ENCODE measurements at places on chromosomes 2 and 18.

DNA sequence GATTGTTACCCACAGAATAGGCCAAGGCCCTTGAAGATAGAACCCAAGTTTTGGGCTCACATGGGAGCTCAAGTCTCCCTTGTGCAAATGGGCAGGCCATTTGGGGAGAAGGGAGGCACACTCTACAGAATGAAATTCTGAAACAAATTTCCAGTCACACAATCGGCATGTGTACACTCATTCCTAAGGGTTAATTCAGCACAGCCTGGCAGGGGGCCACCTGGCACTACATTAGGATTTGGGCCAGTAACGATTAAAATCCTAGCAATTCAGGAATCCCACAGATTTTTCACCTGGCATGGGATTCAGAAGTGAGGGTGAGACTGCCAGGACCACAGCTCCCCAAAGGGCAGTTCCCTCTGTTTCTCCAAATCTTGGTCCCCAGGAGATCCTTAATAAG is 46.4 kb downstream of the BMP10 start:
- DNase-seq, result no peak

DNA sequence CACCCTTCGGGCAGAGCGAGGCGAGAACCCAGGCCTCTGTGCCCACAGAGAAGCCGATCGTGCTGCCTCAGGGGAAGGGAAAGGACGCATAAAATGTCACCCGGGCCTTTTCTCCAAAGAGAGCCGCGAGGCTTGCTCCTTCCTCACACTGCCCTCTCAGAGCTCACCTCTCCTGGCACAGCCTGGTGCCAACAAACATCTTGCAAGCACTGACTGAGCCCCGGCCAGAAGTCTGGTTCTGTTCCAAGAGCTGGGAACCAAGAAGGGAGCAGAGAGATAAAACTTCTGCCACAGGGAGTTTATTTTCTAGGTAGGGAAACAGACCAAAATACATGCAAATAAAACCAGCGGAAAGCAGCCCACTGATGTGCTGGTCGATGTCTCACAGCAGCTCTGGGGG is 13.6 kb upstream of the ADI1 start:
- no peak for DNase-seq

- DNase-seq, result no peak
Measured at GRCh38 chr2:173998386-173998785, 33.2 kb upstream of the SP3 start.

GRCh38 chr2:235194351-235194750 is 242.5 kb downstream of the SH3BP4 start:
- DNase-seq, result no peak

- DNase-seq, result peak; percentile 69
Measured at GRCh38 chr2:218806346-218806978, 24.5 kb downstream of the CYP27A1 start.

- no peak for DNase-seq
Measured at GRCh38 chr2:6139142-6139541, 447.0 kb downstream of the SOX11 start.

GRCh38 chr2:41930807-41931566 is 116.8 kb upstream of the PKDCC start:
- no peak for DNase-seq

Data from left ventricle myocardium inferior (tissue), 1 donor.